ENCODE measurements at places on chromosomes 3 and 15. TPM values are rescaled to one million over a fixed set of nuclear protein-coding genes. Genes with fewer than 3 reads are reported as not detected.

DNA sequence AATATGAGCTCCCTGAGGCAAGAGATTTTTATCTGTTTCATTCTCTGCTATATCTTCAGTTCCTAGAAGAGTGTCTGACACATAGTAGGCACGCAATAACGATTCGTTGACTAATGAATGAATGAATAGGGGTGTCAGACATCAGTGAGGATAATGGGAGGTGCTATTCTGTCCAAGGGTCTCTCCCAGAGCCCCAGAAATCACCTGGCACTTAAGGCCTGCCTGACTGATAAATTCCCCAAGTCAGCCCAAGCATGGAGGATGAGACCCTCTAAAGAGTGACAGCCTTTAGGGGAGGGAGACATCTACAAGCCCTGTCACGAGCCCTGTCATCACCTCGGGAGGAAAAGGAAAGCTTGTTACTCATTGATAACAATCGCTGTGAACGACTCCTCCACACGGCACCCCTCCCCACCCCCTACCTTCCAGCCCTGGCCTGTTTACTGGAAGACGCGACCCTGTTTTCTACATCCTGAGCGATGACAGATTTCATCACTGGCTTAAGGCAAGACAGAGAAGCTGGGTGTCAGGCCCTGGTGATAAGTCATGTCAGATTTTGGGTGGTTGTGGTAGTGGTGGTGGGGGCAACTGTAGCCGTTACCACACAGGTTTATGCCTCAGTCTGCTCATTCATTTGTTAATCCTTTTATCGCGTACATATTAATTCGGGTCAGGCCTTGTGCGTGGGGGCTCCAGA lies 23.1 kb downstream of the BHLHE40 start:
- no peak for DNase-seq

Gene TTLL13
- 0.21 TPM for total RNA-seq

Gene TMEM108
- 0.49 TPM for total RNA-seq

DNA sequence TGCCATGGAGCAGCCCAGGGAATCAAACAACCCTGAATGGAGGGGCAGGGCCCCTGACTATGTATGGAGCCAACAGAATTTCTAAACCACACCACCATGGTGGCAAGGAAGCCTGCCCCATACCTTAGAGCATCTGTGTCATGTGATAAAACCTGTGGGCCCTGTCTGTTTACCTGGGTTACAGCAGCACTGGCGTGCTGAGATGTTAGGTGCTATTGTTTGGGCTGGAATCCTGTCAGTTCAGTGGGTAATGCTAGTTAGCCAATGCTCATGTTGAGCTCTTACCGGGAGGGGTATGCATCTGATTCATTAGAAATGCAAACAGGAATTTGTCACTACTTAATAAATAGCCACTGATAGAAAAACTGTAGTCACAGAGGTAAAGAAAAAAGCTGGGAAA lies 63.5 kb upstream of the ETV5 start:
- DNase-seq, result no peak

- no peak for DNase-seq
These were observed 104.2 kb downstream of the OXSM start for GRCh38 chr3:25894101-25894500.

Gene DUT
- 122 TPM for total RNA-seq

Gene ZNF774
- total RNA-seq, result 1.7 TPM

- no peak for DNase-seq
These were observed 3.8 kb downstream of the SKOR1 start for GRCh38 chr15:67828969-67829646.

Gene NPAP1
- 0.28 TPM for total RNA-seq

GRCh38 chr3:33858131-33858530 lies 59.7 kb downstream of the PDCD6IP start:
- DNase-seq, result no peak

Measured in cardiac muscle cell (in vitro differentiated cells and primary cell).